Type B pancreatic cell (in vitro differentiated cells): ENCODE measurements at places on chromosomes 13 and 19. TPM values are rescaled to one million over a fixed set of nuclear protein-coding genes. Genes with fewer than 3 reads are reported as not detected.

Gene ZSCAN5A
- 13.4 and 16.3 TPM in 2 replicates for total RNA-seq

Gene KRTDAP
- 0.80 and 2.0 TPM in 2 replicates for total RNA-seq

Gene SLC10A2
- 1.7 and 3.0 TPM in 2 replicates for total RNA-seq

Gene PDE4C
- 0.33 and 0.89 TPM in 2 replicates for total RNA-seq

Gene RXFP2
- 0.80 TPM in 1 of 2 replicates, not detected in the other for total RNA-seq

Gene SBNO2
- 45.5 and 60.7 TPM in 2 replicates for total RNA-seq

DNA sequence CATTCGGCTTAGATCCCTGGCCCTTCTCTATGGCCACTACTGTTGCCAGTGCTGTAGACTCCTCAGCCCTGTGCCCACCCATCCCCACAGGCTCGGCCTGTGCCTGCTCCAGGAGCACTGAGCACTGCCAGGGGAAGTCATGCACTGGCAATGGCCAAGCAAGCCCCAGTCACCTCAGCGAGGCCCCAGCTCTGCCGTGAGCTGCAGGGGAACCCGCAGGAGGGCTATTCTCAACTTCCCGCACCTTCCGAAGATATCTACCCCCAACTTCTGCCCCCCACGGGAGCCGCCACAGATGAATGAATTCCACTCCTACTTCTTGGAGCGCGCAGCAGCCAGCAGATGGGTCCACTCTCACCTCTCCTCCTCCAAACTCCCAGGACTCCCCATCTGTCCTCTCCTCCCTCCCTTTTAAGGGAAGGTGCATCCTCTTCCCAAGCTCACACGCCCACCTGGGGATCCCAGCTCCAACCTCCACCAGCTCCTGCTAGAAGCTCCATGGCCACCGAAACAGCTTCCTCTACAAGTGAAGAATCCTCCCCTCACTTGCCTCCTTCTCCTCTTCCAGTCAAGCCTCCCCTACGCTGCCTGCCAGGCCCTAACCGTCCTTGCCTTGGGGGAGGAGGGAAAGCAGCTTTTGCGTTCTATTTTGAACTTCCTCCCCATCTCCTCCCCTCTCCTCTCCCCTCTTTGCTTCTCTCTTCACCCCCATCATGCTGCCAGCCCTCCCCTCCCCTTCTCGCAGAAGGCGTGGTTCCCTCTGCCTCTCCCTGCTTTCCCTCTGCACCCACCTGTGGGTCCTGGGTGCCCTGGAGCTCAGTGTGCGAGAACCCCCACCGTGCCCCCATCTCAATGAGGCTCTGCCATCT lies 52.2 kb downstream of the PEPD start:
- H3K4me1 ChIP-seq = peaks cover 16% of the 10 kb centered on the region
- no peak overlapping the region for H3K27ac ChIP-seq
- no peaks in the 10 kb centered on the region for H3K27me3 ChIP-seq
- no peak overlapping the region for H3K4me3 ChIP-seq
- H3K36me3 ChIP-seq = peaks cover 4% of the 10 kb centered on the region

GRCh38 chr13:77565635-77566034 lies 30.1 kb downstream of the SCEL start:
- no peaks in the 10 kb centered on the region for H3K4me1 ChIP-seq
- no peak overlapping the region for H3K27ac ChIP-seq
- no peaks in the 10 kb centered on the region for H3K27me3 ChIP-seq

GRCh38 chr19:27660428-27660827 lies 1552.5 kb downstream of the UQCRFS1 start:
- H3K36me3 ChIP-seq = no peaks in the 10 kb centered on the region
- H3K4me1 ChIP-seq = no peaks in the 10 kb centered on the region
- no peak overlapping the region for H3K4me3 ChIP-seq
- no peaks in the 10 kb centered on the region for H3K27me3 ChIP-seq

DNA sequence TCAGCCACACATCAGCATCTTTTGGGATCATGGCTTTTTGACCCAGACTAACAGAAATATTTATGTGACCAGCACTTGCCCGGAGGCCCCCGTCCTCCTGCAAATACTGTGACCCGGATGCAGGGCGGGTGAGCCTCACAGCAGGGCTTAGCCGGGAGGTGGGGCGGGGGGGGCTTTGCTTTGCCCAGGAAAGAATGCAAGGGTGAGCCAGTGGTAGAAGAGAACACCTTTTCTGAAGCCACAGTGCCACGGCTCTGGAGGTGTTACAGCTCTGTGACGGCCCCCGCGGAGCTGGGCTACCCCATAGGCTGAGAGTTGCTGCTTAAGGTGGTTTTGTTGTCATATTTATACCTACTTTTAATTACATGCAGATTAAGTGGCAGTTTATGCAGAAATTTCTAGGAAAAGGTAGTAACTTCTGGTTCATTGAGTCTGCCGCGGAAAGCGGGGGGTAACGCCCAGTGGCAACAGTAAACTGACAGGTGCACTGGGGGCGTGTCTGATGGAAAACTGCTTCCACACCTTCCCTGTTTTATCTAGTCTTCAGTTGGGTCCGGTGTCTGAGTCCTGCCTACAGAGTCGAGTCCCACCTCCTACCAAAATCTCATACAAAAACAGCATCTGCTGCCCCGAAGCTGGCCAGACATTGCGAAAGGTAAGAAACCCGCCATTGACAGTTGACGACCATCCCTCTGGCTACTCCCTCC lies 187.9 kb downstream of the TEX29 start:
- no peaks in the 10 kb centered on the region for H3K4me1 ChIP-seq
- no peak overlapping the region for H3K4me3 ChIP-seq
- H3K27ac ChIP-seq = no peak overlapping the region
- DNase-seq = no peak
- peaks cover 45% of the 10 kb centered on the region for H3K27me3 ChIP-seq

GRCh38 chr13:30376426-30377311 lies 45.6 kb upstream of the UBE2L5 start:
- H3K4me1 ChIP-seq = peaks cover 10% of the 10 kb centered on the region
- H3K36me3 ChIP-seq = no peaks in the 10 kb centered on the region
- no peaks in the 10 kb centered on the region for H3K27me3 ChIP-seq
- DNase-seq = no peak
